Right renal cortex interstitium (tissue), 3 donors: ENCODE measurements at places on chromosomes 1 and 21.

- no peak for DNase-seq
These were observed 93.9 kb upstream of the CSF3R start for GRCh38 chr1:36576551-36577110.

- DNase-seq, result no peak
These were observed 132.7 kb upstream of the IPO9 start for GRCh38 chr1:201696217-201696761.

GRCh38 chr1:246476771-246477170 is 30.3 kb downstream of the SMYD3 start:
- no peak for DNase-seq

- no peak for DNase-seq
These were observed 38.4 kb upstream of the CDC42BPA start for GRCh38 chr1:227356620-227357146.
